ENCODE measurements at places on chromosomes 16 and 17.

GRCh38 chr17:8173871-8174322 is 2.3 kb downstream of the TMEM107 start:
- DNase-seq, result no peak

- no peak for DNase-seq
Observed at GRCh38 chr17:76521262-76521661, 16.2 kb downstream of the CYGB start.

- no peak for DNase-seq
Observed at GRCh38 chr17:7262935-7263800, 890 bp upstream of the CLDN7 start.

DNA sequence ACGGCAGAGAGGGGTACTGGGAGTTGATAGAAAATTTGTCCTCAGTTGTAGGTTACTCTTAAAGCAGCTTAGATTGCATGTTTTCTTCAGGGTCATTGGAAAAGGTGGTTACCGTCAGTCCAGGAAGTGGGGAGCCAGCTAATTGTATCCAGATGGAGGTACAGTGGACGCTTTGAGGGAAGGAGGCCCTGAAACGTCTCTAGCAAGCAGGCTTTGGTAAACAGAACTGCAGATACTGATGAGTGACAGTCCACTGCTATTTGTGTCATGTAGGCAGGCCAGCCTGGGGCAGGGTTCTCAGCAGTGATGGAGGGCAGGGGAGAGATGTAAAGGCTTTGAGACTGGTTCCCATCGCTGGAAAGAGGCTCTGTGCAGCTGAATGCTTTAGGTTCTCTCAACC is 30.2 kb upstream of the ST6GALNAC1 start:
- DNase-seq, result no peak

DNA sequence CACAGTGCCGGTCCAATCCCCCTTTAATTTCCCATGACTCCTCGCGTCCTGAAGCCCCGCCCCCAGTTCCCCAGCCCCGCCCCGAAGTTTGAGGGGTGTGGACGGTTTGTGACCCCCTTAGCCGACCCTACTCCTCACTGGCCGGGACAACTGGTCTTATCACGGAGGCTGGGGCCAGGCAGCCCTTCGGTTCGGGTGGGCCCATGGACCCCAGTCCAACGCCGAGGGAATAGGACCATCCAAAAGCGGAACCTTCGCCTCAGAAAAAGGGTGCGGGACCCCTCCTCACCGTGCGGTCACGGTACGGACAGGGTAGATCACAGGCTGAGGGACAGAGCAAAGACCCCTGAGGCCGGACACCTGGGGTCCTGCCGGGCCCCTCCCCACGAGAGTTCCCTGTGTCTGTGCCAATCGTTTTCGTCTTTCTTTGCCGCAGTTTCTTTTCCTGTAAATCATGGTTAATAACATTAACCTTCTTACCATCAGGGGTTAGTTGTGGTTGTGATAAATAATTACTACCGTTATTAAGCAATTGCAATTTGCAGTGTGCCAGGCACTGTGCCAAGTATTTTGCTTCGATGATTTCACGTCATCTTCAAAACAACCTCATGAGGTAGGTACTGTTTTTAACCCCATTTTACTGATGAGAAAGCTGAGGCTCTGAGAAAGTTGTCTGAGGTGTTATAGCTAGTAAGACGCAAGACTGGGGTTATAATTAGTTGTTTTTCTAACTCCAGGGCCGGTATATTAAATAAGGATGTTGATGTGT is 543 bp downstream of the TMUB2 start:
- DNase-seq, result no peak

- no peak for DNase-seq
Observed at GRCh38 chr16:4908854-4909401, 28.0 kb downstream of the PPL start.

DNA sequence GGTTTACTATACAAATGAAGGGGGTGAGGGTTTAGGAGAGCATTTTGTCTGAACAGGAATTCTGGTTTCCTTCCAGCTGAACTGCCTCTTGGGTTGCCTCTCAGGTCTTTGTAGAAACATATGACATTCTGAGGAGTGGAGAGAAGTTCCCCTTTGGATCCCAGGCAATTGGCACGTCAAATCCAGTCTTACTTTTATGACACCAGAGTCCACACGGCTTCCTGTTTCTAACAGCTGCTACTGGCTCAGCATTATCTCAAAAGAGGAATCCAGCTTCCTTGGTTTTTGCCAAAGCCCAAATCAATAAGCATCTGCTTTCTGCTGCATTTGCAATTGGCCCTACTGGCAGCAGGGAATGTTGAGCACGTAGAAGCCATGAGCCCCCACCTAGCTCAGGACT is 97.6 kb upstream of the FAM20A start:
- DNase-seq, result no peak

Data from renal cortex interstitium (tissue), 15 donors.